ENCODE measurements at places on chromosomes 4 and X.
A peak's percentile ranks its signal among the peaks of the same experiment; 100 is the strongest.

DNA sequence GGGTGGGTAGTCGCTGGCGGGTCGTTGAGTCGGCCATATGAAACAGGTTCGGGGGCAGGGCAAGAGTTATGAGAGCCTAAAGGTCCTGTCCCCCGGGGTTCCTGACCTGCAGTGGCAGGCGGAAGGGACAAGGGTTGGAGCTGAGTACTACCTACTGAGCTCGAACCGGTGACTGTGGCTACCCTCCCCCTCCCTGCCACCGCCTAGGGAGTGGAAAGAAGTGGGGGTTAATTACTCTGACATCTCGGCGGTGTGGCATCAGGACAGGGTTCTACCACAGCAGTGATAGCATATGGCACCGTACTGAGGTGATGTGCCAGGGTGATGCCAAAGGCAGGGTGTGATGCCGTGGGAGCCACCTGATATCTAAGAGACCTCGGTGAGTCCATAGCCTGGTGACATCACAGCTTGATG lies 307 bp downstream of the ATG4A start:
- DNase-seq: no peak

DNA sequence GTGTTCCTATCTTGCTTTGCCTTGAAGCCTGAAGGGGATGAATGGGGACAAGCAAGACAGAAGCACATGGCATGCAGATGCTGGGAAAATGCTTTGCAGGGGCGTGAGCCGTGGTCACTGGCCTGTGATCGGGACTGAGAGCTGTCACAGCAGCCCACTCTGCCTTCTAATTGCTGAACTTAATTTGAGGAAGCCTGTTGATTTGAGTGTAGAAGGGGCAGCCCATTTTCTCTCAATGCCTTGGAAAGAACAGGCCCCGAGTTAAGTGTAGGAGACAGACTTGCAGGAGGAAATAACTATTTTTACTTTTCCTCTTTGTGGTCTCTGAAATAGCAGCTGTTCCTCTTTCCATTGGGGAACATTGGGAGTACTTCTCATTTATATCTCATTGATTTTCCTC lies 26.1 kb upstream of the TBC1D1 start:
- no peak for DNase-seq

DNA sequence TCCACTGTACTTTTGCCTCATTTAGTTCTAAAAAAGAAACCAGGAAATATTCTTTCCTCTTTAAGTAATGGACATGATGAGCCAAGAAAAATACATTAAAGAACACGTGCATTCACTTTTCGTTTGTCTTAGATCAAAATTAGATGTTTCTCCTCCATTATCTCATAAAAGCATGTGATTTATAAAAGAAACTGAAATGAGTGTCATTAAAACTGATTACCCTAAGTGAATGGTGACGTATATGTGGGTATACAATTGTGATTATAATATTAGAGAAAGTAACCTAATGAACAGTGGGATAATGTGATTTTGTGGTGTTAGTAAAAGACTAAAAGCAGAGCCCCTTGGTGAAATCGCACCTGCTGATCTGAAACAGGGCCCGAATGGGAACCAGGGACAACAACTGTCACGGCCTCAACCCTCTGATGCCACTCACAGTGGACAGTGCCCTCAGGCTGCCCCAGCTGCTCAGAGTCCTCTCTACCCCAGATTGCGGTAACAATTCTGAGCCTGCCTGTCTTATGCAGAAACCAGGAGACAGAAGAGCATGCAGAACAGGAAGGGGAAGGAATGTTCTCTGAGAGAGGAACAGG lies 25.7 kb upstream of the HS6ST2 start:
- no peak for DNase-seq

- no peak for DNase-seq
Measured at GRCh38 chr4:134663742-134664141, 462.2 kb upstream of the PABPC4L start.

- DNase-seq: peak; percentile 35
Measured at GRCh38 chrX:7083468-7084396, 63.8 kb upstream of the STS start.

GRCh38 chrX:117835034-117835433 lies 281.6 kb downstream of the KLHL13 start:
- no peak for DNase-seq

DNA sequence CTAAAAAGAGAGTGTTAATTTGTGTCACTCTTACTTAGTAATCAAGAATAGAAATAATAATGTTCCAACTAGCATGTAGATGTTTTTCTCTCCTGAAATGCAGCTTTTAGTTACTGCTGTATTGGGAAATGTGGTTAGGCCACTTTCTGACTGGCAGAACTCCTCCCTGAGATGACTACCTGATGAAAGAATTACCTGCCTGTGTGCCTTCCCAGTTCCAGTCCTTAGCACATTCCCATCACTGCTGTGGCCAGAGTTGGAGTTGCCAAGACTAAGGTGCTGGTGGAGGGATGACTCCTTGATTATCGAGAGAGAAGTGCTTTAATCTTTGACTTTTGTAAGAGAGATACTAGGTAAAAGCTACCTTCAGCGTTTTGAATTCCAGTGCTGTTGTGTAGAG lies 9.5 kb downstream of the GAB1 start:
- DNase-seq: no peak

DNA sequence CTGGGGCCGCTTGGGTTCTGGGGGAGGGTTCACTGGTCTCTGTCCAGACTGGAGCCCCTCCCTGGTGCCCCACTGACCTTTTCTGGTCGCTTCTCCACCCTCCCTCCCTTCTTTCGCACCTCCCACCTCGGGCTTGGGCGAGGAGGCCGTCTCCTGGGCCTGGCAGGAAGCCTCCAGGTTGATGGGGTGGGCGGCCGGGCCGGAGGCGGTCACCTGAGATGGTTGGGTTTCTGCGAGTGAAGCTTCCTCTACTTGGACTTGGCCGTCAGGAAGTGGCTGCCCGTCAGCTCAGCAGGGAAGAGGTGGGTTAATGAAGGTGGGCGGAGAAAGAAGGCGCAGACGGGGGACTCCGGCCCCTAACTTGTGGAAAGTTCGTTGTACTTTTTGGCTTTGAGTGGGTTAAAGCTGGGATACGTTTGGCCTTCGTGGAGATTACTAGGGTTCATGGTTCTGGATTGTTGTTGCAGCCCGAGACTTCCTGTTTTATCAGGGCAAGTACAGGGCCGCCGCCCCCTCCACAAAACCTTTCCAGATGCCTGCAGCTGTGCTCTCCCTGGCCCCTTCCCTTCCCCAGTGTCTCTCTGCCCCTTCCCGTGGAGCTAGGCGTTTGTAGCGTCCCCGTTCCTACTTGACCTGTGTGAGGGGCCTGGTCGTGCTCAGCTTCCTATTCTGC lies 1.2 kb downstream of the AKAP17A start:
- no peak for DNase-seq

Measured in T-helper 9 cell (primary cell).